Smooth muscle cell of the brain vasculature (primary cell): ENCODE measurements at places on chromosomes 1 and 21.
A peak's percentile ranks its signal among the peaks of the same experiment; 100 is the strongest.

- DNase-seq, result no peak
Observed at GRCh38 chr1:46764402-46764801, 34.4 kb upstream of the CYP4B1 start.

- no peak for DNase-seq
Observed at GRCh38 chr1:98315309-98315708, 346.2 kb upstream of the SNX7 start.

DNA sequence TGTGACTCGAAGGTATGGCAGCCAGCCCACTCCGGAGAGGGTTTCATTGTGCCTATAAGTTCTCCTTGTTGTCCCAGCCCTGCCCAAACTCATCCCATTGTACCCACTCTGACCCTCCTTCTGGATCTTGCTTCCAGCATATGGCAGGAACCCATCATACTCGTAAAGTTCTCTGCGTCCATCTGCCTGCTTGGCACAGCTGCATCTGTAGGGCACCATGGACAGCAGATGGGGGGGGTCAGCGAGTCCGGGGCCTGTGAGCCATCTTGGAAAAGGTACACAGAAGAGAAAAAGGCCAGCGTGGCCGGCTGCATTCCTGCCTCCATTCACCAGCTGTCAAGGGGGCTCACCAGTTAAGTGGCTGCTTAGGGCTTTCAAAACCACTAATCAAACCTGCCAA, 94.9 kb upstream of the IGSF21 start:
- DNase-seq, result no peak

DNA sequence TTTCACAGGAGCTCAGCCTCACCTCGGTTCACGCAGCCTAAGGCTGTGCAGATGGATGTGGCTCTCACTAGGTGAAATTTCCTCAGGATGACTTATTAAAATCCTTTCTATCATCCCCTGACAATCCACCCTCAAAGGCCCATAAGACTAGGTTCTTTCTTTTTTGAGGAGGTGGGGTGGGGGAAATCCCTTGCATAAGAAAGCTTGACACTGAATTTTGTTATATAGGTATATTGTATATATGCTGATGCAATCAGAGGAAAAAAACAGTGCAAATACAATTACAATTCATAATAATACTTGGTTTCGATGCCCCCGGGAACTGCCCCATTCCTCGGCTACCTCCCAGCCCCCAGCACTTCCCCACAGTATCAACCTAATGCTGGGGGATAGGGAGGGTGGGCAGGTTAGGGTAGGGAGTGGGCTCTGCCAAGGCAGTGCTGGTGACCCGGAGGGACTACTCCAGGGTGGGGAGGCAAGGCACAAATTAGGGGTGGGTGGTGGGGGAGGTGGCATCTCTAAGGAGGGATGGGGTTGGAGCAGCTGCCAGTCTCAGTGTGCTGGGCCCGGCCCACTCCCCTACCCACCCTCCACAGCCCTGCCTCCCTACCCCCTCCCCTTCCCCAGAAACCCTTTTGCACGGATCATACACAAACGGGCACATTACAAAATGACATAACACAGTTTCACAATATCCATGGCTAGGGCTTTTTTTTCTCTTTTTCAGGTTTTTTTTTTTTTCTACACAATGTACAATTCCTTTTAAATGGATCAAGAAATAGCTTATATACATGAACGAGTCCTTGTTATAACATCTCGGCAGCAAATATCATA, 30.9 kb downstream of the SLC27A3 start:
- DNase-seq, result no peak

DNA sequence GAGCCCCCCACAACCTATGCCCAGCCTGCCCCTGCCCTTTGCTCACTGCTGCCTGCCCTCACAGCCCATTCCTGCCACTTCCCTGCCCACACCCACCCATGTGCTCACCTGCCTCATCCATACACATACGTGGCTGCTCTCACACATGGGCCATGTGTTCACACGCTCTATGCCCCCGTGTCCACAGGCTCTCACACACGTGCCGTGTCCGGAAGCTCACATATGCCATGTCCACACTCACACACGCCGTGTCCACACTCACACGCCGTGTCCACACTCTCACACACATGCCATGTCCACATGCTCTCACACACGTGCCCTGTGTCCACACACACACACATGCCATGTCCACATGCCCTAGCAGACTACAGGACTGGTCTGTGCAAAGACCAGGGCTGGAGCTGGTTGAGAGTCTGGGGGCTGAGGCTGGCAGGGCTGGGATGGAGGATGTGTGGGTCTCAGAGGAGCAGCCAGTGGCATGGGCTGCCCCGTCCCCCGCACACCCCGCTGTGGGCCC, 583 bp upstream of the RNF223 start:
- no peak for DNase-seq

DNA sequence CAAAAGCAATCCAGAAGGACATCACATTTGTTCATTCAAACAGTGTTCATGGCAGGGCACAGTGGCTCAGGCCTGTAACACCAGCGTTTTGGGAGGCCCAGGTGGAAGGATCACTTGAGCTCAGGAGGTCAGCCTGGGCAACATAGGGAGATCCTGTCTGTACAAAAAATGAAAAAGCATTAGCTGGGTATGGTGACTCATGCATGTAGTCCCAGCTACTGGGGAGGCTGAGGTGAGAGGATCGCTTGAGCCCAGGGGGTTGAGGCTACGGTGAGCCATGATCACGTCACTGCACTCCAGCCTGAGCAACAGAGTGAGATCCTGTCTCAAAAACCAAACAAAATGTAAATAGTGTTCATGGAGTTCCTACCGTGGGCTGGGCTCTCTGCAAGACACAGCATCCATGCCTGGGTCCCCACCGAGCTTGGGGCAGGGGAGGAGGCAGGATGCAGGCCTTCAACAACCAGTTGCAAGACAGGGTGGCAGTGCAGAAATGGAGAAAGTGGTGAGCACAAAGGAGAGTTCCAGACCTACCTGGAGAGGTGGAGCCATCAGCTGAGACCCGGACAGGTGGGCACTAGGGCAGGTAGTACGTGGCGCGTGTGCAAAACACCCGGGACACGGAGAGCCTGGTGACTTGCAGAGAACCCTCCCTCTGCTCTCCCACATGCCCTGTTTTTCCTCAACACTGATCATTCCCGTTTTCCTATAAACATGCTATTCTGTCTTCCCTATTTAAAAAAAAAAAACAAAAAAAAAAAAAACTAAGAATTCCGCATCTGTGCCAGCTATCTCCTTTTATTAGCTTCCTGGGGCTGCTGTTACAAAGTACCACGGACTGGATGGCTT, 138.9 kb downstream of the TOMM20 start:
- no peak for DNase-seq

DNA sequence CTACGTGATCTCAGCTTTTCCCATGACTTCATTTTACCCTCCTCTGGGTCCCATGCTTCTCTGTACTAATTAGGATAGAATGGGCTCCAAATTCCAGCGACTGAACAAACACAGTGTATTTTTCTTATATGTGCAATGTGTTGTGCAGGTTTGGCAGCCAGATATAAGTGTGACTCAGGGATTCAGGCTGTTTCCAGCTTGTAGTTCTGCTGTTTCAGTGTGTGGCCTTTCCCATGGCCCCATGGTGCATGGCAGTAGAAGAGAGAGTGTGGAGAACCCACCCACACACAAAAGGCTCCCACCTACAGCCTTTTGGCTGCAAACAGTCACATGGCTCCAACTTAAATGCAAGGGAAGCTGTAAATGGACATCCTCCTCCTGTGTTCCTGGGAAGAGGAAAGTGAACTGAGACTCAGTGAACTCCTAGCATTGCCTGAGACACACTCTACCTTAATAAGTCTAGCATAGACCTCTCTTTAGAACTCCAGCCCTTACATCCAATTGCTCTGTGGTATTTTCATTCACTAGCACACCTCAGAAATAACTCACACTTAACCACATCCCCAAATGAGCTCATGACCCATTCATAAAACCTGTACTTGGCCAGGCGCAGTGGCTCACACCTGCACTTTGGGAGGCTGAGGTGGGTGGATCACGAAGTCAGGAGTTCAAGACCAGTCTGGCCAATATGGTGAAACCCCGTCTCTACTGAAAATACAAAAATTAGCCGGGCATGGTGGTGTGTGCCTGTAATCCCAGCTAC, 58.7 kb downstream of the KIAA0040 start:
- DNase-seq, result no peak

GRCh38 chr1:32107742-32108661, at the start of gene KPNA6:
Gene KPNA6, plus strand, starts transcription at chr1:32108056. Its CDS starts 75 bp downstream, at chr1:32108131.
- peak; percentile 87 for DNase-seq

DNA sequence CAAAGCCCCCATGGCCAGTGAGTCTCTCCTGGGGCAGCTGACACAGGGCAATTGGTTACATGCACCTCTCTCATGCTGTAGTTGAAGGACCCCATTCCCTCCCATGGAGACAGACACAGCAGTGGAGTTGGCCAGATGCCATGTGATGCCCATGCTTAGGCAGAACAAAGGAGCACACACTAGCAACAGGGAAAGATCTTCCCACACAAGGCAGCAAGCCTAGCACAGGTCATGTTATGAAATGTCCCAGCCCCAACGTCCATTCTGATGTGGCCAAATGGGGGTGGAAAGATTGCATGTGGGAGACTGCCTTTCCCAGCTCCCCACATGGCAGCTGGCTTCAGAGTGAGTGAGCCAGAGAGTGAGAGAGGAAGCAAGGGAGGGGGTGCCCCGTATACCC, 34.5 kb downstream of the AADACL4 start:
- DNase-seq, result no peak

GRCh38 chr1:209651138-209651587, 1.1 kb downstream of the LAMB3 start:
- DNase-seq, result no peak

GRCh38 chr1:112788561-112788960, 73.4 kb upstream of the PPM1J start:
- no peak for DNase-seq

DNA sequence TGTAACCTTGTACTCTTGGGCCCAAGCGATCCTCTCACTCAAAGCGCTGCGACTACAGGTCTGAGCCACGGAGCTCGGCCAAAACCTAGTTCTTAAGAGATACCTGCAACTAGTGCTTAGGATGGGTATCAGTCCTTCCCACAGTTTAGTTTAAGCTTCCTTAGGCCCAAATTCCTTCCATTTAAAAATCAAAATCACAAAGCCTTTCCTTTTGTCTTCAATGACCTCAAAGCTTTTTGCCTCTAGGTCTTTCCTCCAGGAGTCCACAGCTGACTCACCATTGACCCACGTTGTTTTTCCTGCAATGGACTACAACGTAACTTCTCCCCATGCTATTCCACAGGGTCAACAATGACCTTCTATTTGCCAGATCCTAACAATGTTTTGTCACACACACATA, 64.0 kb downstream of the APP start:
- no peak for DNase-seq

- DNase-seq, result no peak
Observed at GRCh38 chr1:10932088-10932487, 80.4 kb upstream of the TARDBP start.

DNA sequence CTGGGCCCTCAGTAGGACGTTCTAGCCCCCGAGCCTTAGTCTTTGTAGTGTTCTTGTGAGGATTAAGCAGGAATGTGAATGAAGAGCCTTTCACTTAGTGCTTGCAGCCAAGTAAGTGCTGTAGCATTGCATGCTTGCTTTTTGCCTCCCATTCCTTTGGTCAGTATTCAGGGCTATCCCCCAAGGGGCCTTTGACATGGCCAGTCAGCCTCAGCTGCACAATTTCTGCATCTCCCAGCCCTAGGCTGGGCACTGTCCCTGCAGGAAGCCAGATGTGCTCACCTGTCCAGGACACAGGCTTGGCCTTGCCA, 30.5 kb downstream of the SOX13 start:
- DNase-seq, result no peak

- peak; percentile 83 for DNase-seq
Observed at GRCh38 chr1:212667223-212668139, 32.2 kb downstream of the BATF3 start.

- DNase-seq, result no peak
Observed at GRCh38 chr1:59564192-59564891, 250.4 kb upstream of the HOOK1 start.

DNA sequence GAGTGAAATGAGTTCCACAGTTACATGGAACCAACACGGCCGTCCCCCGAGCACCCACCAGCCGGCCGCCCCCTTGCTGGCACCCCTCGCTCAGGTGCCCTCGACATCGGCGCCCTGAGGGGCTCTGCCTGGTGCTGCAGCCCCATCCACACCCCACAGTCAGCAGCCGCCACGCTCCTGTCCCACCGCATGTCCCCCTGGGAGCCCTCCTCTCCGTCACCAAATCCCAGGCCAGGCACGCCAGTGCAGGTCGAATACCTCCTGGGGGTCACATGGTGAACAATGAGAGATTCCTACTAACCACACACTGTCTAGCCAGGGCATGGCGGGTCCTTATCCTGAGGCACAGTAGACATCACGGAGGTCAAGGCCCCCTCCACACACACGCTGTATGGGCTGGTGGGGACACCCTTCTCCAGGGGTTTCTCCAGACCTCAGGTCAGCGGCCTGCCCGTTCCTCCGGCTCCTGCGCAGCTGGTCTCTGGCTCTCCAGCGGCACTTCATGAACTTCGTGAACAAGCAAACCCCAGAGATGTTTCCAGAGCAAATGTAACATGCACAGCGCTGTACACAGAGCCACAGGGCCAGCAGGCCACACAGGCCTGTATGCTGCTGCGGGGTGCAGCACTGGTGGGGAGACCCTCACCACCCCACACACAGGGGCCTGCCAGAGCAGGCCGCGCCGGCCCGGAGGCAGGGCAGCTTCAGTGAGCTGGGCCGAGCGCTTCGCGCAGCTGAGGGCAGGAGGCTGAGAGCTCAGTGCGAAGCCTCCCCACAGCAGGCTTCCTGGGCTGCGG, 21.8 kb downstream of the POFUT2 start:
- DNase-seq, result no peak

GRCh38 chr1:231691618-231692259, 65.1 kb downstream of the DISC1 start:
- peak; percentile 67 for DNase-seq

GRCh38 chr1:190205713-190206112, 272.0 kb downstream of the BRINP3 start:
- no peak for DNase-seq

- no peak for DNase-seq
Observed at GRCh38 chr1:214990619-214991018, 91.9 kb upstream of the KCNK2 start.

GRCh38 chr1:100700586-100700985, 19.0 kb upstream of the VCAM1 start:
- no peak for DNase-seq

GRCh38 chr1:237032029-237032428, 10.0 kb upstream of the RYR2 start:
- DNase-seq, result no peak

DNA sequence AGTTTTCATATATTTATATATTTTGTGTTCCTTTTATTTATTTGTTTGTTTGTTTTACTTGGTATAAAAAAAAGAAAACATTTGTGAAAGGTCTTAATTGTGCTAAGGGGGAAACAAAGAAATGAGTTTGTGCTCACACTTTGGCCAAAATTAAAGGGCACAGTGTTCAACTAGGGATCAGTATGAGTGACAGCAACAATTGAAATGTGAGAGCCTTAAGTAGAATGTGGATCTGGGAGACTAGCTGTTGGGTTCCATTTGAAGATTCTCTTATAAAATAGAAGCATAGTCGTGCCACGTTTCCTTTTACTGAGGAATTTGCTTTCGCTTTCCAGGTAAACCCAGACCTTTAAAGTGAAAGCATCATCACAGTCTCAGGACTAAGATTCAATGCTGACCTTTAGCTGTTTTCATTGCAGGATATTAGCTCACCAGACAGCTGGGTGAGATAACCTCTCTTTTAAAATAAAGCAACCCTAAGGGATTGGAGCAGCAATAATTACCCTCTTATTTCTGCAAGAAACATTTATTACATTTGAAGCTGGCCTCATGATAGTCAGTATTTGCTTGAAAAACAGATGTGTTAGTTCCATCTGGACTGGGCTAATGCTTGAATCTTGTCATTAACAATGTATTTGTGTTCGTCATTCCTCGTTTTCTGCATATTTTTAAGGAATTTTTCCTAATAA, 37.1 kb upstream of the CD55 start:
- DNase-seq, result no peak
